ENCODE measurements at places on chromosomes 7 and 10. TPM values are rescaled to one million over a fixed set of nuclear protein-coding genes. Genes with fewer than 3 reads are reported as not detected.
A peak's percentile ranks its signal among the peaks of the same experiment; 100 is the strongest.

The GPER1 gene
- 1.6 TPM for total RNA-seq

The TCAF2 gene
- total RNA-seq: 0.35 TPM

DNA sequence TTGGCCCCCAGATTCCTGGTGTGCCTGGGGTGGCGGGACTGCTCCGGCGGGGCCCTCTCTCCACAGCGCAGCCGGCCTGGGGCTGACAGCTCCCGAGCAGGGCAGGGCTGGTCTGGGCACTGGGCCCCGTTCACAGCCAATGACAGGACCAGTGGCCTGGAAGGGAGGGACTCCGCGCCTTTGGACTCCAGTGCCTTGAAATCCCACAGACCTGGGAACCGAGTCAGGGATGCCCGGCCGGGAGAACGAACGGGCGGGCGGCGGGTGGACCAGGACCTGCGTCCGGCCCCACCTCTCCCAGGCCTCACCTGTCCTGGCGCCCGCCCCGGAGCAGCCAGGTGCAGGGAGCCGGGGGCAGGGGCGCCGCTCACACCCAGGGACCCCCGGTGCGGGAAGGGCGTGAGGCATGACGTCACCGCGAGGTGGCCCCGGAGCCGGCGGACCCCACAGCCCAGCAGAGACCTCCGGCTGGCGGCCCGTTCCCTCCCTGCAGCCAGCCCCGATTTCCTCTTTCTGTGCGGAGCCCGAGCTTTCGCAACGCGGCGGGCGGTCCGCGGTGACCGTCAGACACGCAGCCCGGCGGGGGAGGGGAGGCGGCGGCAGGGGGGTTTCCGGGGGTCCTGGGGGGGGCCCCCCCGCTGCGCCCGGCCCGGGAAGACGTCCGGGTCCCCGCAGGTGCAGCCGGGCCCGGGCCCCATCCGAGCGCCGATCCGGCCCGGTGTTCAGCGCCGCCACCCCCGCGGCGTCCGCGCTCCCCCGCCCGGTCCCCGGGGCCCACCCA is 743 bp downstream of the ADAP1 start:
- DNase-seq: no peak

DNA sequence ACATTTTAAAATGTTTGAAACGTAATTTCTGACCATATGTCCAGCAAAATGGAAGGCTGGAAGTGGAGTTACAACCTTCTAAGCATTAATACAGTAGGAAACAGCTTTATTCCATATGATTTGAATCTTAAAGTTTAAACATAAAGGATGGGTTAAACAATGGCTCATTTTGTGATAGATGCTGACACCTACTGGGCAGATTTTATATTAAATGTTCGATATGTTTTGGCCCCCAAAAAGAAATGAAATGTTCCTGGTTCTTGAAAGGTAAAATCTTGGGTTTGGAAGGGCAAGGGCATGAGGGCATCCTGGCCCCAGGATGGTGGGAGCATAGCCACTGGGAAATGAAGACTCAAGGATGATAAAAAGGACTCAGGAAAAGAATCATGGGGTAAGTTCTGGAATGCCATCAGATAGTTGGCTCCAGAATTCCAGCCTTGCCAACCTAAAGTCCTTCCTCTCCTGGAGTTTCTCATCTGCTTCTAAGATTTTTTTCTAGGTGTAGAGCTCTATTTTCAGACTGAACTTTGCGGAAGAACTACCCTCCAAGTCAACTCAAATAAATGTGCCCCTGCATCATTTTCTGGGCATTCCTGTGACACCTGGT is 34.6 kb upstream of the SLC35G1 start:
- DNase-seq: no peak

DNA sequence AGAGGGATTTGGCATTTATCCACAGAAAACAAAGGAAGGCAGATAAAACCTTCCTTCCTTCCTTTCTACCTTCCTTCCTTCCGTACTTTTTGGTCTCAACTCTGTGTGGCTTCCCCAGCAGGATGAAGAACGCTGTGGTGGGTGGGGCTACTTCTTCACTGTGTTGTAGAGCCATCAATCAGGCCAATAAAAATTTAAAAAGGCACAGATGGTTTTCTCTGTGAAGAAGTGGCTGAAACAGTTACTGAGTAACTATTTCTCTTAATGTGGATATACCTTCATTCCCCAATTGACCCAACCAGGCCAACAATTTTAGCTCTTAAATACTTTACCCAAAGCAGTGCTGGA is 75.8 kb downstream of the ZNF92 start:
- peak; percentile 21 for DNase-seq

The CHRM2 gene
- total RNA-seq: under 0.01 TPM

The STRA8 gene
- not detected for total RNA-seq

- DNase-seq: no peak
Observed at GRCh38 chr10:45427970-45428366, 54.0 kb downstream of the ALOX5 start.

The SLC13A1 gene
- total RNA-seq: not detected

DNA sequence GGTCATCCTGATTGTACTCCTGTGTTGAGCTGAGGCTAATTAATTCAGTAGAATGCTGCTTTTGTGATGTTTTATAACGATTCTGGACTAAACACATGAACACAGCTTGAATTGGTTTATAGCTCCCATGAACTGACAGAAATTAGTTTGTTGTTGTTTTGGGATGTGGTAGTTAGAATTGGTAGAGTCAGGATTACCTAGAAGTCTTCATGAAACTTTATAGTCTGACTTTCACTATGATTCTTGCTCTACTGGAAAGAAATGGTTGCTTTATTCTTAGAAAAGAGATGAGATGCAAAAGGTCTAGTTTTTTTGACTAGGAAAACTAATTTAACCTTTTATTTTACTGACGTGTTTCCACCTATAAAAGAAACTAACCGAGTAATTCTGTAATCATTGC is 23.4 kb upstream of the TRUB1 start:
- no peak for DNase-seq

DNA sequence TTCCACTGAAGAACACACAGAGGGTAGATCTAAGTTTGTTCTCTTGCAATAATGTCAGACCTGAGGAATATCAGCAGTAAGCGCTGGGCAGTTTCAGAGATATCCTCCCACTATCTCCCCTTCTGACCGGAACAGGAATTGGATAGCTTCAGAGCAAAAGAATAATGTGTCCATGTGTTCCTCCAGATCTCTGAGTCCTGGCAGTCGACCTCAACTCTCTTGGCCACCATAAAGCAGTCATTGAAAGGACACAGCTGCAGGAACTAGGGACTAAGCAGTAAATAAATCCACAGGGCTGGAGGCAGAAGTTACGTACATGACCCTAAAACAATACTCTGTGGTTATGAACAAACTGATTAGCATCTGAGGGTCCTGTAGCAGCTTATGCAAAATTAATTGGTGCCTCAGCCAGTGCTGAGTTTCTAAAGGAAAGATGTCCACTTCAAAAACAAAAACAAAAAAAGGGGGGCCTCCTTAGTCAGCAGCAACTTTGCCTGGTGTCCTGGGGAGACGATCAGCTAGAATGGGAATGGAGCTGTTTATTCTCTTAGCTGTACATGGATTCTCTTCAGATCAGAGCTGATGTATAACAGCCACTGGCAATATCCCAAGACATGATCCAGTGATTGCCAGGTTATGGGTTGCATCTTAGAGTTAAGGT is 6.4 kb upstream of the PRTFDC1 start:
- DNase-seq: peak; percentile 21

The CDC123 gene
- total RNA-seq: 186 TPM

DNA sequence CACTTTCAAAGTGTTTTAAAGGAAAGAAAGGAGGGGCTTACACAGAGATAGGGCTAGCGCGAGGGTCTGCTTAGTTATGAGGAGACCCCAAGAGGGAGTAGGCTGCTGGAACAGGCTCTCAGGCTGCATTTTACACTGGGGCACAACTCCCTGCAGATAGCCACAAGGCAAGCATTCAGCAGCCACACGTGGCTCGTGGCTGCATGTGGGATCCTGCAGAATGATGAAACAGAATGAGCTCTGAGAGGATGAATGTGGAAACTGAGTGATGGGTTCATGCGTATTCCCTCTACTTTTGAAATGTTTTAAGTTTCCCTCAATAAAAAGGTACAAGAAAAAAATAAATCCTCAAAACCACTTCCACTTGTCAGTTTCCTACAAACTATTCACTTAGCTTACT is 37.0 kb downstream of the PIP4K2A start:
- DNase-seq: no peak

The CYP3A4 gene
- not detected for total RNA-seq

GRCh38 chr10:77188521-77188920 is 449.1 kb downstream of the KCNMA1 start:
- DNase-seq: no peak

The SMC3 gene
- total RNA-seq: 39.3 TPM

DNA sequence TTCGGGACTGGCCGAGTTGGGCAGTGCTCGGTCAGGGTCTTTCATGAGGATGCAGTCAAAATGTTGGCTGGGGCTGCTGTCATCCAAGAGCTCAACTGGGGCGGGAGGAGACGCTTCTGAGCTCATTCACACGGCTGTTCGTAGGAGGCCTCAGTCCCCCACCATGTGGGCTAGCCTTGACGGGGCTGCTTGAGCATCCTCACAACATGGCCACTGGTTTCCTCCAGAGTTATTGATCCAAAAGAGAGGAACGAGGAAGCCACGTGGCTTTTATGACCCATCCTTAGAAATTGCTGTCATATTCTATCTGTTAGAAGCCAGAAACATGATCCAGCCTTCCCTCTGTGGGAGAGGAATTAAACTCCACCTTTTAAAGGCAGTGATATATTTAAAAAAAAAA is 68.1 kb downstream of the GTF2IRD1 start:
- DNase-seq: no peak

The TRIM73 gene
- 0.35 TPM for total RNA-seq

DNA sequence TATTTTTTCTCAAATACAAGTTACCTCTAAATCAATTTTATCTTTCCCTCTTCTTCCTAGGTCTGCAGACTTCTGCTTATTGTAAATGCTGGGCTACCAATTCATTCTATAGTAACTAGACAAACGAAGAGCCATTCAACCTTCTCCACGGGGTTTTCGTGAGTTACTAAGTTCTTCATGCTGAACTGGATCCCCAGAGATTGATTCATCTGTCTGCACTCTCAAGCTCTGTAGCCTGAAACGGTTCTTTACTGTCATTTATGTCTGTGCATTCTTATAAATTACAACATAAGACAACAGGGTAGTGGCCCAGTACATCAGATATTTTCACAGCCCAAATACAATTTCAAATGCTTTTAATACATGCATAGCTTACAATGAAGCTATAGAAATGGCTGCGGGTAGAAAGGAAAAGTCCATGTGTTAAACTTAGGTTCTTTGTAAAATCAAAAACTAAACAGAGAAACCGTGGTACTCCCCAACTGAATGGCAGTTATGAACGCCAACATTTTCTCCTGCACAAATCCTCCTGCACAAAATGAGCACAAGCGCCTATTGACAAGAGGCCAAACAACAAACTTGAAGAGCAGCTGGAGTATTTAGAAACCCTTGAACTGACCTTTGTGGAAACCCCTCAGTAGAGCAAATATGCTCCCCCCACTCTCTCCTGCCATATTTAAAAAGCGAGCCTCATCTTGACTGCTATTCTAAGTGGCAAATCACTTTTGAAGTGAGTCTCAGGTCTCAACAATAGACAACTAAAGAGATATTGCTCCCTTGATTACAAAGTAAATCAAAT is 20.7 kb downstream of the LAMB1 start:
- no peak for DNase-seq

- no peak for DNase-seq
Observed at GRCh38 chr7:68187532-68187931, 1190.9 kb downstream of the TYW1 start.

The VWDE gene
- 3.0 TPM for total RNA-seq

DNA sequence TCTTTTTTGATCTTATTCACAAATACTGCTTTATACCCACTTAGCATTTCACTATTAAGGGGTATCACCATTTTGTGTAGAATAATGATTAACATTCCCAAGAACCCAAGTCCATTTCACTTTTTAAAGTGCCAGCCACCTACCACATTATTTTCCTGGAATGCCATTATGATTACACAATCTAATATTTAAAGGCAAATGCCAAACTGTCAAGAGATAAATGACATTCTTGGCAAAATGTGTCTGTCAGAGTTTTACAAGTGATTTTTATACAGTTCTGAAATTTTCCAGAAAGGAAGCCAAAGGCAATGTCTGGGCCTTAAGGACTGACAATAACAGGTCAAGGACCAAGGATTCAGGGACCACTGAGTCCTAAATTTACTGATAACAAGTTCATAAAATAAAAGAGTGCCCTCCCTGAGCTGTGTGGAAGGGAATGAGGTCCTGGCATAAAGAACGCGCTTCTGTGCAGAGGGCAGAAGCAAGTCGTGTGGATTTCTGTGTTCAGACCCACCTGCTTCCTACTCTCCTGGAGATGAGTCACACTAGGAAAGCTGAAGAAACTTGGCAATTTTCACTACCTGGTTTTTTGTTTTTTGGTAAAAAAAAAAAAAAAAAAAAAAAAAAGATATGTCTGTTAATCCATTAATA is 66.5 kb downstream of the UBE2H start:
- DNase-seq: peak; percentile 63

The OR2A42 gene
- total RNA-seq: 0.15 TPM

- DNase-seq: peak; percentile 30
Observed at GRCh38 chr7:152464312-152465118, 28.7 kb upstream of the KMT2C start.

GRCh38 chr10:80708185-80708584 is 170.5 kb downstream of the SH2D4B start:
- no peak for DNase-seq

- DNase-seq: no peak
Observed at GRCh38 chr10:95798096-95798855, 42.3 kb downstream of the ENTPD1 start.

DNA sequence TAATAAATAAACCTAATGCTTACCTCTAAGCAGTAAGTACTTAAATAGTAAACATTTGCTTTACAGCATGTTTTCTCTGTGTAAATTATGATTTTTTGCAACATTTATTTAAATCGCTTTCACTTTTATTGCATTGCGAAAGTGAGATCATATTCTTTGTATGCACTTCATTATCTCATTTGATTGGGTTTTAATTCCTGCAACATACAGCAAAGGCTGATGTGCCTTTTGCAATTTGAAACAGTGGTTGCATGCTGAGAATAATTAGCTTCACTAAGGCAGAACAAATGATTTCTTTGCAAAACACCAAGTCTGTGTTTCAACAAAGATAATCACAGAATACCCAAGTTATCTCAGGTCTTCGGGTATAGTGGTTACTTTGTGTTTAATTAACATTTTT is 16.3 kb upstream of the THSD7A start:
- DNase-seq: no peak

DNA sequence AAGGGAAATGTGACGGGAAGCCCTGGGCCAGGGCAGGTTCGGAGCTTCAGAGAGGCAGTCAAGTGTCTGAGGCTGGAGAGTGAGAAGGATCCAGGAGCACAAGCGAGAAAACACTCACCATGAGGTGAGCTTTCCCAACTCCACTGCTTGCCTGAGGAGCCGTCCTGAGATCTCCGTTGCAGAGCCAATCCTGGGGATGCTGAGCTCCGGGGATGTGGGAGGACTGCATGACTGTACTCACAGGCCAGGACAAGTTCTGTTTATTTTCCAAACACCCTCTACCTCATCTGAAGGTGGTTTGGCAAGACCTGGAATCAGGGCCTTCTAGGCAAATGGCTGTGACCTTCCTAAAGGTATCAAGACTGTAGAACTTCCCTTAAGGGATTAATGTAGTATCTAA is 38.7 kb downstream of the GLI3 start:
- no peak for DNase-seq

The EPDR1 gene
- total RNA-seq: 83.4 TPM
